Activated T-helper 1 cell treated with anti-CD3 and anti-CD28 coated beads, Interleukin-12 subunit alpha, Interleukin-12 subunit beta, Interleukin-2, Interleukin-4 antibody, amounts not matched to agents 30 ng/mL and 10 ng/mL and 1 ng/mL, durations not matched to agents 14 hours and 24 hours and 36 hours (primary cell): ENCODE measurements at places on chromosomes 2 and 18.
A peak's percentile ranks its signal among the peaks of the same experiment; 100 is the strongest.

DNA sequence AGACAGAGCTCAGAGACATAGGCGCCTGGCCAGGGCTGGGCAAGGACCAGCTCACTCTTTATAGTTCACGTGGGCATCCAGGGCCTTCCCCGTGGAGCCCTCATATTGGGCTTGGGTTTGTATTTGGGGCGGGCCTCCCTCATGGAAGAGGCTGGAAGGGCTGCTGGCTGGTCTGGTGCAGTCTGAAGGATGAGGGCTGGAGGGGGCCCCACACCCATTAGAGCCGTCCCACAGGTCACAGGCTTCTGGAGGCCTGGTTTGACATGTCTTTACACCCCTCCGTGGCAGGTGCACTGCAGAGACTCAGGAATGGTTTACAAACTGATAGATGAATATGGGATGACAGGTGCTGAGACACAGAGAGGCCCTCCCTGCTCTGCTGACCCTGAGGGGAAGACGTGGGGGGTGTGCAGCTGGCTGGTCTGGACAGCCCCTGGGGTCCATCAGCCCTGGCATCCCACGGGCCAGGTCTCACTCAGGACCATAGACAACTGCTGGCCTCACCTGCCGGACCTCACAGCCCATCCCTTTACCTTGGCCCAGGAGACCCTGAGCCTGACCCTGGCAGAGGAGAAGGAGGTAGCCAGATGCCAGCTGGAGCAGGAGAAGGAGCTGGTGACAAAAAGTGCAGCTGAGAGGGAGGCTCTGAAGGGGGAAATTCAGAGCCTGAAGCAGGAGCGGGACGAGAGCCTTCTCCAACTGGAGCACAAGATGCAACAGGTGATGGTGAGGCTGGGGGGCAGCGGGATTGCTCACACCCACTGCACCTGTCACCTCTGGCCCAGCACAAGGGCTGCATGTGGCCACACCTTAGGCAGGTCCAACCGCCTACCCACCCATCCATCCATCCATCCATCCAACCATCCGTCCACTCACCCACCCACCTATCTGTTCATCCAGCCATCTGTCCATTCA, 43.9 kb downstream of the CROCC2 start:
- no peak overlapping the region for H3K27ac ChIP-seq
- H3K4me3 ChIP-seq, result no peak overlapping the region
- H3K36me3 ChIP-seq, result no peaks in the 10 kb centered on the region
- peaks cover 2% of the 10 kb centered on the region for H3K27me3 ChIP-seq

DNA sequence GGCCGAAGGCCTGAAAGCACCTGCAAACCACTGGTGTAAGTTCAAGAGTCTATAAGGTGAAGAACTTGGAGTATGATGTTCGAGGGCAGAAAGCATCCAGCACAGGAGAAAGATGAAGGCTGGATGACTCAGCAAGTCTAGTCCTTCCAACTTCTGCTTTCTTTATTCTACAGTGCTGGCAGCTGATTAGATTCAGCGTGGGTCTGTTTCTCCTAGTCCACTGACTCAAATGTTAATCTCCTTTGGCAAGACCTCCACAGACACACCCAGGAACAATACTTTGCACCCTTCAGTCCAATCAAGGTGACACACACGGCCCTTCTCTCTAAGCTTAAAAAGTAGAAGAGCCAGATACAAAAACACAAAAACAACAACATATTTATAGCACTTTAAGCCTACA, 43.4 kb downstream of the NMS start:
- H3K27ac ChIP-seq, result no peak overlapping the region
- H3K4me3 ChIP-seq, result no peak overlapping the region
- DNase-seq, result no peak
- peaks cover 7% of the 10 kb centered on the region for H3K27me3 ChIP-seq
- peaks cover 7% of the 10 kb centered on the region for H3K4me1 ChIP-seq

GRCh38 chr2:105407946-105408743, 9.3 kb upstream of the FHL2 start:
- no peak overlapping the region for H3K4me3 ChIP-seq
- H3K36me3 ChIP-seq, result no peaks in the 10 kb centered on the region
- H3K4me1 ChIP-seq, result no peaks in the 10 kb centered on the region
- H3K27ac ChIP-seq, result no peak overlapping the region
- H3K27me3 ChIP-seq, result peaks cover 25% of the 10 kb centered on the region

DNA sequence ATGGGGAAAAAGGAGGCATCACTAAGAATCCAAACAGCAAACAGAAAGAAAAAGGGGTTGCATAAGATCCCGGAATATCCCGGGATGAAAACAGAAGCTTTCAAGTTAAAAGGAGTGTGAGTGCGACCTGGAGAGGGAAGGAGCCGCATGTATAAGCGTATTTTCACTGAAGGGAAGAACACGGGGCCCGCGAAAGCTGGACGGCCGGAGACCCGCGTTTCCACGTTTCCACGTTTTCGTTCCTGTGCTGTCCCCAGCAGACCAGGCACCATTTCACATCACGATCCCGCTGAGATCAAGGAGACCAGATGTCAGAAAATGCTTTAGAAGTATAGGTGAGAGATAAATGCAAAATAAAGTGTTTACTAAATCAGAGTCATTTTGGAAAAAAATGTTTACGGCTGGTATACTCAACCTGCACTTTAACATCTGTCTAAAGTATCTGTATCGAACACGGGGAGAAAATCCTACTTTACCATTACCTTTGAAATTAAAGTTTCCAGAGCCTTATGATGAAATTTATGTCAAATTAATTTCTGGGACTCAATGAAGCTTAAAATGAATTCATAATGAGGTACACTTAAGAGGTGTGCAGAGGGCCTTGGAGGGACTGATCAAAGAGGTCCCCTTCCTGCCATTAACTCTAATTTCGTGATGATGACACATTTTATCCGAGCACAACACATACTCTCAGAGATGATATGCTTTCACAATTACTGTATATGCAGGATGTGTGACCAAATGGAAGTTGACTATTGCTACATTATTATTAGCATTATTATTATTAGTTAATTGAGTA, 71.0 kb upstream of the SALL3 start:
- H3K36me3 ChIP-seq, result no peaks in the 10 kb centered on the region
- no peak overlapping the region for H3K4me3 ChIP-seq
- H3K27me3 ChIP-seq, result no peaks in the 10 kb centered on the region

- DNase-seq, result no peak
- H3K27ac ChIP-seq, result no peak overlapping the region
- H3K27me3 ChIP-seq, result peaks cover 7% of the 10 kb centered on the region
- H3K4me3 ChIP-seq, result no peak overlapping the region
- H3K36me3 ChIP-seq, result no peaks in the 10 kb centered on the region
These were observed 97.8 kb downstream of the B3GNT2 start for GRCh38 chr2:62293490-62294271.

DNA sequence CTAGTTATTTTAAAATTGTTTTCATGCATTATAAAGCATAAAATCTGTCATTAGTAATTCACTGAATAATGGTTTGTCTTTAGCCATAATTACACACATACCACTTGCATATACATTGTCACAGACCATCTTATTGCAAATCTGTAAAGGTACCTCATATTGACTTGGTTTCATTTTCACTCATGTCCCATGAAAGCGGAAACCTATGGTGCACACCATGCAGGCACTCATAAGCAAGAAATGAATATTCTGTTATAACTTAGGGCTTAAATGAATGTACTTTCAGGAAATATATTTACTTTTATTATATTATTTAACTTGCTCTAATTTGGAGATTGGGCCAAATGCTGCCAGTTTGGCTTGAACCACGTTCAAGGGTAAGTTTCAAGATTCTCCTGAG, 29.2 kb upstream of the STK17B start:
- H3K4me3 ChIP-seq, result peak overlapping the region; percentile 54
- H3K4me1 ChIP-seq, result peaks cover 49% of the 10 kb centered on the region
- H3K27me3 ChIP-seq, result no peaks in the 10 kb centered on the region

DNA sequence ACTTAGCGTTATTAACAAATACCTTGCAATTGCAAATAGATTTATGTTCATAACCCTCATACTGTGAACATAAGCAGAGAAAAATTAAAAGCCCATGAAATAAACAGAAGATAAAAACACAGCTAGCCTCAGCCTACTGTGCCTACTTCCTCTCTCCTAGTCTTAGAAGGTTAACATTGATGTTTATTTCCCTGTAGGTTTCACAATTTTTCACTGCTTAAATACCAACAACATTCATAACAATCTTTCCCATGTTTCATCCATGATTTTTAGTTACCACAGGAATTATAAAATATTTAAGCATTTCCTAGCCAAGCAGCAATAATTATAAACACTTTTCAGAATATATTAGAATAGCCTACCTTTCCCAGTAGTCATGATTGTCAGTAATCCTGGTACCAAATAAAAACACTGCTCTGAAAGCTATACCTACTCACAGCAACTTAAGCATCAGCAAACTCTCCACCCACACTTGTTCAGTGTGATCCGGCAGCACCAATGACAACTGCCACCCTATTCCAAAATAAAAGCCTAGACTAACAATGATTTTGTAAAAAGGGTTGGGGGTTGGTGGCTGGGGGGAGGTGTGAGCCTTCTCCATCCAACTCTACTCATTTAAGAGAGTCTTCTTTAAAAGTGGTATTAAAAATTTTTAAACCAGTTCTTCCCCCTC, 40.6 kb upstream of the RNU4ATAC start:
- H3K27me3 ChIP-seq, result no peaks in the 10 kb centered on the region
- H3K4me1 ChIP-seq, result peaks cover 34% of the 10 kb centered on the region
- H3K27ac ChIP-seq, result no peak overlapping the region
- no peak for DNase-seq
- no peak overlapping the region for H3K4me3 ChIP-seq

GRCh38 chr2:218883491-218884490, 3.1 kb downstream of the WNT10A start:
- no peaks in the 10 kb centered on the region for H3K36me3 ChIP-seq
- H3K27me3 ChIP-seq, result peaks cover 70% of the 10 kb centered on the region
- DNase-seq, result no peak
- H3K27ac ChIP-seq, result no peak overlapping the region
- no peak overlapping the region for H3K4me3 ChIP-seq

DNA sequence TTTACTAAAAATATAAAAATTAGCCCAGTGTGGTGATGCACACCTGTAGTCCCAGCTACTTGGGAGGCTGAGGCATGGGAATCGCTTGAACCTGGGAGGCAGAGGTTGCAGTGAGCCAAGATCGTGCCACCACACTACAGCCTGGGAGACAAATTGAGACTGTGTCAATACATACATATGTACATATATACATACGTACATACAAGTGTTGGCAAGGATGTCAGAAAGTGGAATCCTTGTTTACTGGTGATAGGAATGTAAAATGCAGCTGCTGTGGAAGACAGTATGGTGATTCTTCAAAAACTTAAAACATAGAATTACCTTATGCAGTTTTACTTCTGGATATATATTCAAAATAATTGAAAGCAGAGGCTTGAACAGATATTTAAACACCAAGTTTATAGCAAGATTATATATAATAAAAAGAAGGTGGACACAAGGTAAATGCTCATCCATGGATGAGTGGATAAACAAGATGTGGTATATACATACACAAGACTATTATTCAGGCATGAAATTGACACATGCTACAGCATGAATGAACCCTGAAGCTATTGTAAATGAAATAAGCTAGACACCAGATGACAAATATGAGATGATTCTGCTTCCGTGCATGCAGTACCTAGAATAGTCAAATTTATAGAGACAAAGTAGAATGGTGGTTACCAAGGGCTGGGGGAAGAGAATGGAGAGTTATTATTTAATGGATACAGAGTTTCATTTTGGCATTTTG, 43.2 kb downstream of the CCDC138 start:
- peaks cover 14% of the 10 kb centered on the region for H3K36me3 ChIP-seq
- peaks cover 17% of the 10 kb centered on the region for H3K4me1 ChIP-seq
- no peak for DNase-seq
- no peak overlapping the region for H3K4me3 ChIP-seq

DNA sequence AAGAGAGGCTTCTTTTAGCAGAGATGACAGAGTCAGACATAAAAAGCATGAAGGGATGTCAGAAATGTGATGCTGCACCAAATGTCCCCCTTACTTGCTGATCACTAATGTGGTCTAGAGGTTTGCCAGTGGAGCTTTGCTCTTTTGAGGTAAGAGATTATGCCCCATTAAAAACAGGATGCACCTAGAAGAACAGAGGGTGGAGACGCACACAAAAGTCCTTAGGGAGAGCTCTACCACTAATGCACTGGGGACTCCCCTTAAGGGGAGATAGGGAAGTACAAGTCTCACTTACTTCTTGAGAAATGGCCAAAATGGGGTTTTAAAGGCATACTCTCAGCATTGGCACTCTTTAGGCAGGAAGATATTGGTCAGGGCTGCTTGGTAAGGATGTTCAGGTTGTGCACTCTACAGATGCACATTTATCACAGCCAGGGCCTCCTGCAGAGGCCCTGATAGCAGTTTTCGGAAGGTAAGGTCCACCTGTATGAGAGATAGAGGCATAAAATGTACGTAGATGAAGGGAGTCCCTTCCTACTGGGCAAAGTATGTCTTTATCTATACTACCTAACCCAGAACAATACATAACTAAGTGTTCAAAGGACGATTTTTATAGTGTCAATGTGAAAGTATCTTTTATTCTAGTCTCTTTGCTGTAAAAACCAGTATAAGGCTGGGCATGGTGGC, 17.0 kb upstream of the SCYGR1 start:
- no peaks in the 10 kb centered on the region for H3K36me3 ChIP-seq
- no peak overlapping the region for H3K4me3 ChIP-seq
- H3K4me1 ChIP-seq, result peaks cover 32% of the 10 kb centered on the region
- H3K27me3 ChIP-seq, result peaks cover 2% of the 10 kb centered on the region

DNA sequence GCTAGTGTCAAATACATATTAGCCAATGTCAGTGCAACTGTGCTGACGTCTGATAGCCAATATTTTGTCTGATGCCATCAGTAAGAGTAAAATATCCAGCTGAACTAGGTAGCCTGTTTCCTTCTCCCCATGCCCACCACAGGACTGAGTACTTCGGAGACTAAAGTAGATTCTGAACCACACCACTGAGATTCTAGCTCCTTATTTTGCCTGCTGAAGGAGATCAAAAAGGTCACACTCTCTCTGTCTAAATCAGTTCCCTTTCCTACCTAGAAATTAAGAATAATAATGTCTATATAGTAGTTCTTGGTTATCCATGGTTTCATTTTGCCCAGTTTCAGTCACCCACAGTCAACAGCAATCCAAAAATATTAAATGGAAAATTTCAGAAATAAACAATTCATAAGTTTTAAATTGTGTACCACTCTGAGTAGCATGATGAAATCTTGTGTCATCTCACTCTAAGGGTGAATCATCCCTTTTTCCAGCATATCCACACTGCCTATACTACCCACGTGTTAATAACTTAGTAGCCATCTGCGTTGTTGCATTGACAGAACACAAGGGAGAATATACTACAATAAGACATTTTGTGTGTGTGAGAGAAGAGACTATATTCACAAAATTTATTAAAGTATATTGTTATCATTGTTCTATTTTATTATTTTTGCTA, 1043.3 kb upstream of the PIK3C3 start:
- H3K4me1 ChIP-seq, result no peaks in the 10 kb centered on the region
- H3K27me3 ChIP-seq, result no peaks in the 10 kb centered on the region
- H3K4me3 ChIP-seq, result no peak overlapping the region
- no peak overlapping the region for H3K27ac ChIP-seq
- H3K36me3 ChIP-seq, result no peaks in the 10 kb centered on the region
